OCI-LY7 (cell line): ENCODE measurements at places on chromosomes 11 and 22. TPM values are rescaled to one million over a fixed set of nuclear protein-coding genes. Genes with fewer than 3 reads are reported as not detected.

DNA sequence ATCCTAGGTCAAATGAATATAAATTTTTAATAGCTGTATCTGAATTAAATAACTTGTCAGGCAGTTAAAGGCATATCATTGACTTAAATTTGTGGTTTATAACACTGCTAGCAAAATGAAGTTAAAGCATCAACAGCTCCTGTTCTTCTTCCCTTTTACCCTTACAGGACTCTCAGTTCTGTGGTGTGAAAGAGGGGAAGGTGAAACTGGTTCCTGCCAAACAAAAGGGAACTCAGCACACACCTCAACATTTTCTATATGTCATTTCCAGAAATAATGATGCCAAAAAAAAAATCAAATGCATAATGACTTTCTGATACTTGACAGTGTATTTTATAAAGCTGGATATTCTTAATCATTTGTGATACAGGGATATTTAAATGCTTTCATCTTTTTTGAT lies 21.2 kb downstream of the ARL14EP start:
- peak; percentile 56 for DNase-seq

GRCh38 chr22:47724751-47725150 lies 962.3 kb downstream of the TBC1D22A start:
- DNase-seq, result no peak

OR5A1 gene
- not detected in 2 replicates for total RNA-seq

GRCh38 chr11:45910623-45911022 lies 3.6 kb upstream of the FREY1 start:
- DNase-seq, result no peak

GRCh38 chr11:29256580-29256979 lies 760.2 kb downstream of the KCNA4 start:
- peak; percentile 5 for DNase-seq

ACTN3 gene
- total RNA-seq, result 0.15 and 0.27 TPM in 2 replicates

GRCh38 chr22:46749682-46750529 lies 11.9 kb upstream of the CERK start:
- DNase-seq, result no peak

DNA sequence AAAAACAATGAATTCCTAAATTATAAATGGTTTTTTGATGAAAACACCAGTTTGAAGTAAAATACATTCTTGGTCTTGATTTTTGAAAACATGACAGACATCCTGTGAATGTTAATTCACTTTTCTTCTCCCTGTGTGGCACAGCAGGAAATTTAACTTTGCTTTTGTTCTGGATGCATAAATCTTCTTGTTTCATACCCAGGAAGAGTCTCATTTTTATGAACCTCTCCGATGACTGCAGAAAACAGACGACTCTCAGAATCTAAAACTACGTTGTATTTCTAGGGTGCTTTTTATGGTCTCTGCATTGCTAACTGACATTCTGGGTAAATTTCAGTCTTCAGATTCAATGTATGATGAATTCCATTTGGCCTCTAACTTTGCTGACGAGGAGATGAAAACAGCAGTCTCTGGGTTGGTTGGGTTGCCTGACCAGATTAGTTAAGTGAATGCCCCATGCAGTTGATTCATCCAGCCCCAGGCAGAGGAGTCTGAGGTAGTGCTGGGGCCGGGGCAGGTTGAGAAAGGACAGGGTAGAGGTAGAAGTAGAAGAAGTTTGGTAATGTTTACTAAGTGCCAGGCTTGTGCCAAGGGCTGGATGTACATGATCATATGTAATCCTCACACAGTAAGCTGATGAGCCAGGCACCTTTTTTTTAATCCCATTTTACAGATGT lies 20.1 kb downstream of the TCP11L1 start:
- no peak for DNase-seq

TIMM10 gene
- 204 and 258 TPM in 2 replicates for total RNA-seq

POTEH gene
- total RNA-seq, result 0.96 and 1.2 TPM in 2 replicates

GRCh38 chr11:12690663-12691062 lies 16.4 kb downstream of the TEAD1 start:
- DNase-seq, result no peak

MMP27 gene
- not detected in 2 replicates for total RNA-seq

- no peak for DNase-seq
Measured at GRCh38 chr11:129289350-129290040, 86.2 kb upstream of the BARX2 start.

DNA sequence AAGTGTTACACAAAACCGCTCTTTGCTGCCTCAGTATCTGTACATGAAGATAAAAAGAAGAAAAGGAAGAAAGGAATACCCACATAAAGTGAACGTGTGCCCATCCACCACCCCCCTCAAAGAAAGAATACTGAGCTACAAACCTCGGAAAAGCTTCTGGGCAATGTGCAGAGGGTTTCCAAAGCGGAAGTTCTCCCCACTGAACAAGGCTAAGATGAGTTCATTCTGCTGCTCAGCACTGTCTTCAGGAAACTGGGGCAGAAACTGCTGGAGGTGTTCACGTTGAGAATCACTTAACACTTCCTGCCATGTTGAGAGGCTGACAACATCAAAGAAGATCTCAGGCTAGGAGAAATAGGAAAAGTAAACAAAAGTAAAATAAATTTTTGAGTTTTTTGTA lies 6.9 kb downstream of the NFRKB start:
- DNase-seq, result no peak

GRCh38 chr11:4184163-4184916 lies 89.7 kb downstream of the RRM1 start:
- DNase-seq, result no peak

DNA sequence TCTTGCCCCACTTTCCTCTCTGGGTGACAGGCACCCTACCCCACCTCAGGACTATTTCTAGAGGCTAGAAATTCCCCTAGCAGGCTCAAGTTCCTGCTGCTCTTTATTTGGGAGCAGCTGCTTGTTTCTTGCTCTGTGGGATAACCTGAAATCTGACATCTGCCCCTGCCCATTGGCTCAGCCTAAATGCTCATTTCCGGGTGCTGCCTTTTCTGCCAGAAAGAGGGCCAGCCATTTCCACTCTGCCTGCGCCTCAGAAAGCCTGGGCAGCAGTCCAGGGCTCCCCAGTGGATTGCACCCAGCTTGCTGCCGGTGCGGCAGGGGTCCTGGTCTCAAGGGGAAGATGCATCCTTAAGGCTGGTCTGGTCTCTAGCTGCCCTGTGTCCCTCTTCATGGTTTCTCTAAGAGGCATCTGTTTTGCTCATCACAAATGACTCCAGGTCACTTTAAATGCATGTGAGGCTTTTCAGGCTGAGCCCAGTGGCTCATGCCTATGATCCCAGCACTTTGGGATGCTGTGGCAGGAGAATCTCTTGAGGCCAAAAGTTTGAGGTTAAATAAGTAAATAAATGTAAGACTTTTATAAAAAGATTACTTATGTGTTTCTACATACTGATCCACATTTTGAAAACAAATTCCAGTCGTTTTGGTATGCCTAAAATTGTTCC lies 10.3 kb upstream of the PNPLA5 start:
- no peak for DNase-seq

GRCh38 chr11:129249351-129249750 lies 57.2 kb upstream of the ARHGAP32 start:
- no peak for DNase-seq

DNA sequence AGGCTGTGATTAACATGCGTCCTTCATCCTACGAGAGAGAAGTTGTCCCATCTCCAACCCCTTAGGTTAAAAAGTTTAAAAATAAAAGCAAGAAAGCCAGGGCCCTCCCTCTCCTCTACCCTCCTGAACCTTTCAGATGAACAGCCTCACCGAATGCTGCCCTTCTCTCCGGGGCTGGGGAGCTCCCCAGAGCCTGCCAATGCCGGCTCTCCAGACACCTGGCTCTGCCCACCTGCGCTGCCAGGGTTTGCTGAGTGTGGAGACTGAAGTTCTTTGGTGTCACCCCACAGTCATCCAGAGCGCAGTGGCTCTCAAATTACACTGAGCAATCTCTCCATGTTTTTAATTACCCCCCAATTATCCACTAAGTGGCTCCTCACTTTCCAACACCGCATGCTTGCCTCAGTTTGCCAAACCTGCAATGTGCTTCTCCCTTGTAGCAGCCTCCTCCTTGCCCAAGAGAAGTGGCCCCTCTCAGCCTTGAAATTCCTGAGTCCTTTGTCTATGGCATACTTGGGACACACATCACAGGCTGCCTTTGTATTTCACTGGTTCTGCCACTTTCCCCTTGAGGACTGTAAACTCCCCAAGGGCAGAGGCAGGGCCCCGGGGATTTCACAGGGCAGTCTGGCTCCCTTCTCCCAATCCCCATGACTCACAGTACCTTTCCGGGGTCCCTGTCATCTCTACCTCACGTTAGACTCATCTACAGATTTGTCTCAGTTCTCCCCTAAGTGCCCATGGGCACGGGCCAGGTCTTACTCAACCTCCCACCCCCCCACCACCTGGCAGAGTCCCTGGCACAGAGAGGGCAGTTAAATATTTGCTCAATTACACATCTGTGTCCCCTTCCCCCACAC lies 2.0 kb downstream of the MYH9 start:
- DNase-seq, result peak; percentile 67

DNA sequence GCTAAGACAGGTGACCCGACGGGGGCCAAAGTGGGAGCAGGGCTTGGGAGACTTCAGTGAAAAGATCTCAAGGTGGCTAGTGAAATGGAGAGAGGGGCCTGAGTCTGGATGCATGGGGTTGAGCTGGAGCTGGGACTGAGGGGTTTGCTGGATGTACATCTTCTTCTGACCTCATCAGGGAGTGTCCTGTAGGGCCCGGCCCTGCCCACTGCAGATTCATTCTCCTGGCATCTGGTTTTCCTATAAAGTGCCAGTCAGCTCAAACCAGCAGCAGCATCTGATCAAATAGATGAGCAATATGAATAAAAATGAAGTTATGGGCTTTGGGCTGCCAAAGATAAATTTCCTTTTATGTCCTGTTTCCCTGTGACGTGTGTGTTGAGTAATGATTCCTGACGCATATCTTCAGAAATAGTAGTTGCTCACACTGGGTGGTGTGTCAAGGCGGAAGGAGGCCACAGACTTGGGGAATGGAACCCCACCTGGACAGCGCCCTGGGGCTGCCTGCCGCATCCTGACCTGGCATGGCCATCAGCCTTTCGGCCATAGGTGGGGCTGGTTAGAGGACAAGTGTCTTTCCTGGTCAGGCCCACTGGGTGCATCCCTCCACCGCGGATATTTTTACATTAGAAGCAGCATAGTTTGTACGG lies 135.4 kb downstream of the OSBP2 start:
- no peak for DNase-seq

GRCh38 chr11:91871791-91872190 lies 352.8 kb upstream of the FAT3 start:
- DNase-seq, result no peak

DNA sequence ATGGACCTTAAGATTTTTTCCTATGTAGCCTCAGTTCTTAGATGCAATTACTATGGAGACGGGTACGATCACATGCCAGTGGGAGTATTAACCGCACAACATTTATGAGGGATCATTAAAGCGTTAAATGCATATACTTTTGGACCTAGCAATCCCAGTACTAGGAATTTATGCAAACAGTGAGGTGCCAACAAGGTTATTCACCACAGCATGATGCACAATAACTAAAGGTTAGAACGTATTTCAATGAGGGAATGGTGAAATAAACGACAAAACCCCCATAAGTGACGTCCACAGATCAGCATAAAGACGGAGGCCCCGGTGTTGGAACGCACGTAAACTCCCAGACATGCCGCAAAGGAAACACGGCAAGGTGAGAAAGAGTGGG lies 539 bp downstream of the SIRT3 start:
- DNase-seq, result no peak

TUB gene
- total RNA-seq, result not detected in 2 replicates

SLC29A2 gene
- 55.6 and 56.4 TPM in 2 replicates for total RNA-seq

DNA sequence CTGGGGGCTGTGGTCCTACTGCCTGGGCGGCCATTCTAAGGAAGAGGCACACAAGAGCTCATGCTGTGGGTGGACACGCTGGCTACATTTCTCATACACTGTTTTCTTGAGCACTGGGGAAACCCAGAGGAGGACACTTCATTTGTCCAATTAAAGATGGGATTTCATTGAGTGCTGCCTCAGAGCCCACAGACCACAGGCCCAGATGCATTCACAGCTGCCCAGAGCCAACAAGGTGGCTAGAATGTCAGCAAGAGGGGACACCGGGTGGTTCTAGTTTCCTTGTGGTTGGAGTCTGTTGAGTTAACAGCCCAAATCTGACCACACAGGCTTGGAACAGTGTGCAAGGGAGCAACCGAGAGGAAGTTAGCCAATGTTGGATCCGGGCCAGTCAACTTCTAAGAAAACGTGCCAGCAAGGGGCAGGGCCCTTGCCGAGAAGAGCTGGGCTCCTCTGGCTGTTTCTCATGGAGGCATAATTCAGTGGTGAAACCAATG lies 35.0 kb upstream of the SORL1 start:
- peak; percentile 41 for DNase-seq

OVOL1 gene
- not detected in 2 replicates for total RNA-seq

DNA sequence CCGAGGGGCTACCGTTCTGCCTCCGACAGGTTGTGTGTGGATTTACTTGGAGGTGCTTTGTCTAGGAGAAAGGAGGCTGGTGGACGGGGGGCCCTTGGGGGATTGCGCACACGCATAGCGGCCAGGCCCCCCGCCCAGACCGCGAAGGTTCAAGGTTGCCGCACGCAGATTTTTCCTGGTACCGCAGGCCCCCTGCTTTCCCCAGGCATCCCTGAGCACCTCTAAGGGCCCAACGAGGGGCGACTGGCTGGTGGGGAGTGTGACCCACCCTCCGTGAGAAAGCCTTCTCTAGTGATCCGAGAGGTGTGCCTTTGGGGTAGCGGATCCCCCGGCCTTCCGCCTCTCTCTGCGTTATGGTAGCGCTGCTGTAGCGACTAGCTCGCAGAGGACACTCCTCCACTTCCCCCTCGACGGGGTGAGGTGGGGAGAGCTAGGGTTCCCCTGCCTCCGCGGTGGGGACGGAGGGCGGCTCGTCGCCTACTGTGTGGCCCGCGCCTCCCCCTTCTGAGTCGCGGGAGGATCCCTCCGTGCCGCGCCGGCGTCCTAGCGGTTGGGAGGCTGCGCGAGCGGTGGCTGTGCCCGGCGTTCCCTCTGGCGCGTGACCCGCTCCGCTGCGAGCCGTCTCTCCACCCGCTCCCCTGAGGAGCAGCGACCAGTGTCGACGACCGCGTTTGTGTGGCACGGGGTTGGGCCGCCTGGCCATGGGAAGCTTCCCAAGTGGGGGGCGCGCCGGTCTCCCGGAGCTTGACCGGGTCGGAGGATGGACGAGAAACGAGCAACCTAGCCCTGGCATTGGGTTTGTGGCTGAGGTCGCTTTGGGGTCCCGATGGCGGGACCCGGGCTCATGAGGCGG lies 3900.0 kb upstream of the OR11H1 start:
- no peak for DNase-seq

OR2AG1 gene
- total RNA-seq, result not detected in 2 replicates

DNA sequence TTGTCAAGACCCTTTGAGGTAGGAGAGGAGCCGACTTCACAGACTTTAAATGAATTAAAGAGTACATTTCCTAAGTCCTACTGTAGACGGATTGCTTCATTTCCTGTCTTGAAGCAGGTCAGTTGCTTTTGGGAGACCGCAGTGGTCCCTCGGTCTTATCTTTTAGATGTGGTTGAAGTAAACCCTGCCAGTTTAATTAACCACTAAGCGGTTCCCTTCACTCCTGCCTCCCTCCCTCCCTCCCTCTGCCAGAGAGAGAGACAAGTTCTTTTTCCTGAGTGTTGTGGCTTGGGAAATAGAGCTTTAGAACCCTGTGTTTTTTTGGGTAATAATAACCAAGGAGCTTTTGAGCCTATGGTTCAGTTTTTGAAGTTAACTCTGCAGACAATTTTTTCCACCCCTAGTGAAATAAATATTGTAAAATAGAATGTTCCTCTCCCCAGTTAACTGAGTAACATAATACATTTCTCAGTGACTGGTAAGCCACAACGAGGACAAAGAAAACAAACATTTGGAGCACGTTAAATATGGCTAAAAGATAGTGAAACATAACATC lies 147.5 kb downstream of the LDLRAD3 start:
- DNase-seq, result no peak

OR51A7 gene
- total RNA-seq, result not detected in 2 replicates
